CD4-positive, alpha-beta T cell treated with Interleukin-4 for 4 hours (primary cell): ENCODE measurements at places on chromosomes 2 and 18.
A peak's percentile ranks its signal among the peaks of the same experiment; 100 is the strongest.

DNA sequence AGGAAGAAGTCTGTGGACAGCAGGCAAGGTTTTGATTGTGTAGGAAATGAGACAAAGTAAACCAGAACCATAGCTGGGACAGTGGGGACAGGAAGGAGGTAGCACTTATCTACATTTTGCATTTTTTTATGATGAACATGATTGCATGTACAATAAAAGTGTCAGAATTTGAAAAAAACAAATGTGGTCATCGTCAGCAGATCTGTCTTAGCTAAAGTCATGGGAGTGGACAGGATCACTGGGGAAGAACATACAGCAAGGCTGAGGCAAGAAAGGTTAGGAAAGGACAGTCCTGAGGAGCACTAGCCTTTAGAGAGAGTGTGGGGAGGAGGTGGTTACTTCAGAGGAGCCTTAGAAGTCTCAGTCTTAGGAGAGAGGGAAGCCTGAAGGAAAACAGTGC lies 35.1 kb upstream of the SLC14A2 start:
- no peak for DNase-seq

DNA sequence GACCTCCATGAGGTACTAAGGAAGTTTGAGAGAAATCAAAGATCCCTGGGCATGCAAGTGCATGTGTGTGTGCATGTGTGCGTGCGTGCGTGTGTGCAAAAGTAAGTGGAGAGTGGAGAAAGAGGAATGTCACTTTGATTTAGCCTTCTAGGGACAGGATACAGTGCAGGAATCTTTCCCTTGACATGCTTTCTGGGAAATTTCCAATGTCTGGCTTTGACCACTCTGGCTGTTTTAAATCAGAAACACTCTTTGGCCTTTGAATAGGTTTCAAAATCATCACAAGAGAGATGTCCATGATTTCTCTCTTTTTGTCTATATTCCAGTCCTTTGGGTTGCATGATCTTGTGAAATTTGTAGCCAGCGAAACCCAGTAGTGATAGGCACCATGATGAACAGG lies 162.0 kb downstream of the ALK start:
- DNase-seq: no peak

GRCh38 chr18:13159579-13159978 lies 59.0 kb upstream of the LDLRAD4 start:
- peak; percentile 66 for DNase-seq

DNA sequence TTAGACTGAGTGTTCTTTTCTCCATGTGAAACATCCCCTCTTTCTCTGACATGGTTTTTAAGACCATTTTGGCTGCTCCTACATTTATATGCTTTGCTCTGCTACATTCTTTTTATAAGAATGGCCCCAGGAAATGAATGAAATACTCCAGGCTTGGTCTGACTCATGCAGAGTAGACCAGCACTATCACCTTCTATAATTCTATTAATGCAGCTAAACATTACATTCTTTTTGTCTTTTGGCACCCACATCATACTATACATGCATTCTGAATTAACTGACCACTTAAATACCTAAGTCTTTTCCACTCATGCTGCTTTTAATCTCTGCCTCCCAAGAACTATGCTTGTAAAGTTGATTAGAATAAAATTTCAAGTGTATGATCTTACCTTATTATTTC lies 94.1 kb downstream of the AAK1 start:
- DNase-seq: no peak

- no peak for DNase-seq
These were observed 85.0 kb downstream of the LIPG start for GRCh38 chr18:49646873-49647272.

DNA sequence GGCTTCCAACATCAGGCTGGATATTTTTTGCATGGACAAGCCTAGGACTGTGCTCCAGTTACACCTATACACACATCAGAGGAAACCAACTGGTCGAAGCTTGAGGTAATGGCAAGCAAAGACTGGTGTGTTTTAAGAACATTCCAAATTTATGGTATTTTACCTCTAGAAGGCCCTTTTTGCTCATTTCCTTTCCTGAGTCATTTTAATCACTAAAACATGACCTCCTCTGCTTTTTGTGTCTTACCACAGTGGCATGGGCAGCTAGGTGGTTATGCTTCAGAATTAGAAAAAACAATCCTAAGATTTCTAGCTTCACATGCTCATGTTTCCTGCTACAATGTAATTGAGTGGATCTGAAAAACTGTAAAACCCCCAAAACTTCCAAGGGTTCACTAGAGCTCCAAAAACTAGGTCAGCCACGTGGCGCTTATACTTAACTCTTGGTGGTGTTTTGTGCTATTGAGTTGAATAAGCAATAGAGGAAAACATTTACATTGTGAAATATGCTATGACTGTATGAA lies 30.6 kb upstream of the CHRNA1 start:
- DNase-seq: no peak

- DNase-seq: no peak
These were observed 28.9 kb downstream of the NCK2 start for GRCh38 chr2:105773568-105773967.
